Smooth muscle cell of the coronary artery (primary cell): ENCODE measurements at places on chromosomes 2 and 18. TPM values are rescaled to one million over a fixed set of nuclear protein-coding genes. Genes with fewer than 3 reads are reported as not detected.

GULP1 gene
- total RNA-seq: 4.1 and 17.1 TPM in 2 replicates

ADD2 gene
- under 0.01 and 0.35 TPM in 2 replicates for total RNA-seq

RIF1 gene
- 16.1 and 22.7 TPM in 2 replicates for total RNA-seq

STPG4 gene
- total RNA-seq: 0.23 TPM in 2 replicates

ZNF2 gene
- 7.6 and 7.9 TPM in 2 replicates for total RNA-seq

ALLC gene
- total RNA-seq: not detected in 2 replicates

PJVK gene
- 0.60 and 2.6 TPM in 2 replicates for total RNA-seq

KIAA2012 gene
- total RNA-seq: under 0.01 TPM in 1 of 2 replicates, not detected in the other

LRRTM4 gene
- total RNA-seq: not detected in 2 replicates

LAMA1 gene
- 1.4 and 82.3 TPM in 2 replicates for total RNA-seq

SLC4A3 gene
- total RNA-seq: 1.7 and 2.1 TPM in 2 replicates

EGR4 gene
- not detected in 2 replicates for total RNA-seq

AOX1 gene
- total RNA-seq: 3.2 and 208 TPM in 2 replicates

SLC14A1 gene
- 4.4 and 225 TPM in 2 replicates for total RNA-seq

CABYR gene
- total RNA-seq: 2.0 and 3.4 TPM in 2 replicates

CFAP65 gene
- not detected in 2 replicates for total RNA-seq

CLASP1 gene
- 22.3 and 24.8 TPM in 2 replicates for total RNA-seq

TEKT4 gene
- not detected in 2 replicates for total RNA-seq

CXCR2 gene
- not detected in 2 replicates for total RNA-seq

CNTNAP5 gene
- 0.38 TPM in 1 of 2 replicates, not detected in the other for total RNA-seq

MYL1 gene
- not detected in 2 replicates for total RNA-seq

VIL1 gene
- total RNA-seq: under 0.01 TPM in 1 of 2 replicates, not detected in the other

GPAT2 gene
- 1.9 and 12.7 TPM in 2 replicates for total RNA-seq

TPO gene
- not detected in 2 replicates for total RNA-seq

COLEC11 gene
- 0.53 and 1.1 TPM in 2 replicates for total RNA-seq

AQP12A gene
- total RNA-seq: not detected in 2 replicates

COPS9 gene
- total RNA-seq: 63.1 and 151 TPM in 2 replicates

NOSTRIN gene
- 0.08 and 0.23 TPM in 2 replicates for total RNA-seq

UPP2 gene
- 0.23 TPM in 1 of 2 replicates, not detected in the other for total RNA-seq

RTP5 gene
- not detected in 2 replicates for total RNA-seq

CFAP210 gene
- total RNA-seq: not detected in 2 replicates

PRKAG3 gene
- 4.1 TPM in 1 of 2 replicates, not detected in the other for total RNA-seq

TUBA4B gene
- total RNA-seq: not detected in 2 replicates

FEV gene
- total RNA-seq: not detected in 2 replicates

NEURL3 gene
- 0.08 TPM in 1 of 2 replicates, not detected in the other for total RNA-seq

KIF1A gene
- total RNA-seq: under 0.01 TPM in 1 of 2 replicates, not detected in the other

CAPN14 gene
- 0.08 and 0.12 TPM in 2 replicates for total RNA-seq

TSHZ1 gene
- 1.7 and 6.9 TPM in 2 replicates for total RNA-seq

FIGN gene
- total RNA-seq: 0.53 and 5.6 TPM in 2 replicates

CROCC2 gene
- 0.12 TPM in 1 of 2 replicates, not detected in the other for total RNA-seq

PROKR1 gene
- not detected in 2 replicates for total RNA-seq
